Hepatic stellate cell (primary cell): ENCODE measurements at places on chromosomes 4 and X.

DNA sequence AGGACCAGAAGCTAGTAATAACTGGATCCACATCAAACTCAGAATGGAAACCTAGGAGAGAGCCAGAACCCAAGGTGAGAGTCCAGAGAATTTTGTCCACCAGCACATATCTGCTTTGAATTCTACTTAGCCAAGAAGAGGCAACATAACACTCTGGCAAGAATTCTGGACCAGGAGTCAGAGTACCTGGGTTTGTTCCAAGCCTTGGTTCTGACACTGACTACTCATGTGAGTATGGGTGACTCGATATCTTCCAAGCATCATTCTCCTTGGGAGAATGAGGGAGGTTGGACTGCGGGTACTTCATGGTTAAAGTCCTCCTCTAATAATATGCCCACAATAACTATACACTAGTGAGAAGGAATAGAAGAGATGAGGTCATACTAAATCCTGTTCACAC is 144.0 kb upstream of the JADE1 start:
- no peak for DNase-seq

GRCh38 chrX:8403988-8404387 is 60.6 kb upstream of the VCX3B start:
- no peak for DNase-seq

- DNase-seq: no peak
These were observed 10.6 kb upstream of the GK start for GRCh38 chrX:30642642-30643041.

GRCh38 chr4:101019941-101020401 is 327.4 kb downstream of the PPP3CA start:
- no peak for DNase-seq

GRCh38 chr4:10753856-10754402 is 69.4 kb upstream of the CLNK start:
- no peak for DNase-seq

DNA sequence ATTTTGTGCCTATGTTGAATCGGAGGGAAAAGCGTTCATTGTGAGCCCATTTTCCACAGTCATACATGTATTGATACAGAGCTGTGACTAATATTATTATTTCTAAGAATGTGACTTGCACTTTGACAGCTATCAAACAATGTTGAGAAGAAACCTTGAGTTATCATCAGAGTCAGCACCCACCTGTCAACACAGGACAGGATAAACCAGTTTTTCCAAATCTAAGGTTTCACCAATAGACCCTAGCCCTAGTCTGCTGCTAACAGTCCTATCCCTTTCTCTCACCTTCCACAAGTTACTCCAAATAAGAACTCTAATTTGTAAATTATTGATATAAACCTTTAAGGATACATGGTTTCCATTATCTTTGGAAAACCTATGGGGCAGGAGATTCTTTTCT is 47.7 kb upstream of the DHX15 start:
- no peak for DNase-seq

DNA sequence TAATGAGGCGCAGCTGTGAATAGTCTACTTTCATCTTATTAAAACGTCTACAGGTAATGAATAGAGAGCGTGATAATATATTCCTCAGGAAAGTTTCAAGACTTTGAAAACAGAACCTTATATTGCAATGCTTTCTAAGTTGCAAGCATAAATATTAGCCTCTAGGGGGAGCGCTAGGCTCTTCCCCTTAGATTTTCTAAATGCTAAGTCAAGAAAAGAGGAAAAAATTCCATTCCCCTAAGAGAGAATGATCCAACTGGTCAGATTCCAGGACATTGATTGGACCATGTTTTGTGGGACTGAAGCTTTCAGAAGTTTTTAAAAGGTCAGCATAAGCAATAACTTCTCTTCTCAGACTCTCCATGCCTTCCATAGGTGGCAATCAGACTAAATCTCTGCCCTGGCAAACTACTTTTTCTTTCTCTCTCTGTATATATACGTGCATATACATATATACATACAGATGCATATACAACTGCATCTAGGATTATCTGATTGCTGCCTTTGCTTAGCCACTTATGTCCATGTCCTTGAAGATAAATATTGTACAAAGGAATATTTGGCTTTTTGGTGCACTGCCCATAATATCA is 492.9 kb downstream of the INPP4B start:
- DNase-seq: no peak

GRCh38 chr4:123304151-123304964 is 92.2 kb upstream of the SPRY1 start:
- no peak for DNase-seq

DNA sequence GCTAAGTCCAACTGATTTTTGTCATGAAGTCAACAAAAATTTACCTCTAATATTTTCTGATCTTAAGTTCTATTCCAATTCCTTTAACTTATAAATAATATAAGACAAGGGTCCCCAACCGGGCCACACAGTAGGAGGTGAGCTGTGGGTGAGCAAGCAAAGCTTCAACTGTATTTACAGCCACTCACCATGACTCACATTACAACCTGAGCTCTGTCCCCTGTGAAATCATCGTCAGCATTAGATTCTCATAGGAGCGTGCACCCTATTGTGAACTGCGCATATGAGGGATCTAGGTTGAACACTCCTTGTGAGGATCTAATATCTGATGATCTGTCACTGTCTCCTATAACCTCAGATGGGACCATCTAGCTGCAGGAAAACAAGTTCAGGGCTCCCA is 227.4 kb downstream of the MAPK10 start:
- DNase-seq: no peak

DNA sequence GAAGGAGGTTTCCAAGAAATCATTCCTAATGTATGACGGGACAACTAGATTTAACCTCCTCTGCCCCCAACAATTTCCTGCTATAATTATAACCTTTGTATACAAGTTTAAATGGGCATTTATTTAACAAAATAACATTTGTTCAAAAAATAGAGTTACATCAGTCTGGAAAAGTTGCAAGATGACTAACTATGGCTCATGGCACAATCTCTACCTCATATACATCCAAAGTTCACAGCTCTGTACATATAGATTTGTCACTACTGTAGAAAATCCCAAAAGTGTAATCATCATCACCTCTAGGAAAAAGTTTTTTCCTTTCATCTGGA is 3.8 kb upstream of the RPS6KA3 start:
- no peak for DNase-seq

DNA sequence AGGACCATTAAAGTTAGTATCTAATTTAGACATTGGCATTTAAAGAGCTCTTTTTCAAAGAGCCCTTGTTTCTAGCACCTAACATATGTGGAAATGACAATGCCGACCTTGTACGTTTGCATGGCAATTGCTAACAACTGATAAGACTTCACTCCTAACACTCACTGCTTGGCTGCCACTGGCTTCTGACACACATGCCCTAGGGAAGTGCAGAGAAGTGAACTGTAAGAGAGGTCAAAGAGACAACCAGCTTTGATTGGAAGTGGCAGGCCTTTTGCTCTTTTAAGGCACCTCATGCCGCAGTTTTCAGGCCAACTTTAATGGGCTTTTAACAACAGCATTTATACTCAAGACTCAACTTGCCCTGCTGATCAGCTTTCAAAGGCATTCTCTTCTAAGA is 158.4 kb downstream of the RAB28 start:
- no peak for DNase-seq

- DNase-seq: no peak
These were observed 79.2 kb downstream of the PAPSS1 start for GRCh38 chr4:107640878-107641277.

DNA sequence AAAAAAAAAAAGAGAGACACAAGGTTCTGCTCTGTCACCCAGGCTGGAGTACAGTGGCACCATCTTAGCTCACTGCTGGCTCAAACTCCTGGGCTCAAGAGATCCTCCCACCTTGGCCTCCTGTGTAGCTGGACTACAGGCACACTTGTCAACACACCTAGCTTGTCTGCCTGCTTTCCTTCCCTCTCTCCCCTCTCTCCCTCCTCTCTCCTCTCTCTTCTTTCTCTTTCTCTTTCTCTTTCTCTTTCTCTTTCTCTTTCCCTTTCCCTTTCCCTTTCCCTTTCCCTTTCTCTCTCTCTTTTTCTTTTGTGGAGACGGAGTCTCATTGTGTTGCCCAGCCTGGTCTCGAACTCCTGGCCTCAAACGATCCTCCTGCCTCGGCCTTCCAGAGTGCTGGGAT is 132.1 kb downstream of the DIPK2B start:
- DNase-seq: no peak

DNA sequence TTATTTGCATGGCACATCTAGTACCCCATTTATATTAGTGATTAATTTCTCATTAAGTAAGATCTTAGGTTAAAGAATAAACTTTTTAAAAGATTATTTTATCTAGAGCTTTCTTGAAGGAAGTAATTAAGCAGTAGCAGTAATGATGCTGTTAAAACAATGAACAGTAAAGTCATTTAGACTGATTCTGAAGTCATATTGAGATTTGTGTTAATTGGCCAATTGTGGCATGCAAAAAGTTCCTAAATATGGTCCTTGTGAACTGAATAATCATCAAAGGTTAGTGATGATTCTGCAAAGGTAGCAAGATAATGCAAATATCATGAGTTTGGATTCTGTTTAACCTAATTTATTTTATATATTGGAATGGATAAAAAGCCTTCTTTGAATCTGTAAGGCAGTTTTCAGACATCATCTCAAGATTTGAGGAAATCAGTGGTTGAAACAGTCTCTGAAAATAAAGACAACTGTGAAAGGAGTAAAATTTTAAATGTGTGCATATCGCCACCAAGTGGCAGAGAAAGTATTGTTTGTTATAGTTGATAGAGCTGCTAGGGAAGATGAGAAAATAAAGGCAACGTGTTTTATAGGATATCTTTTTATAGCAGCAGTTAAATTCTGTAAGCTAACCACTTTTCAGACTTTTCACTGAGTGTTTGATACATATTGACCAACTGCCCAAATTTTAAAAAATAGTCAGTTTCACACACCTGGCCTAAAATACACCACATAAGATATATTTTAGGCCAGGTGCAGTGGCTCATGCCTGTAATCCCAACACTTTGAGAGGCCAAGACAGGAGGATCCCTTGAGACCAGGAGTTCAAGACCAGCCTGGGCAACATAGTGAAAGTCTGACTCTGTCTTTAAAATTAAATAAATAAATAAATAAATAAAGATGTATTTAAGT is 79.6 kb downstream of the CCKAR start:
- peak; percentile 18 for DNase-seq

DNA sequence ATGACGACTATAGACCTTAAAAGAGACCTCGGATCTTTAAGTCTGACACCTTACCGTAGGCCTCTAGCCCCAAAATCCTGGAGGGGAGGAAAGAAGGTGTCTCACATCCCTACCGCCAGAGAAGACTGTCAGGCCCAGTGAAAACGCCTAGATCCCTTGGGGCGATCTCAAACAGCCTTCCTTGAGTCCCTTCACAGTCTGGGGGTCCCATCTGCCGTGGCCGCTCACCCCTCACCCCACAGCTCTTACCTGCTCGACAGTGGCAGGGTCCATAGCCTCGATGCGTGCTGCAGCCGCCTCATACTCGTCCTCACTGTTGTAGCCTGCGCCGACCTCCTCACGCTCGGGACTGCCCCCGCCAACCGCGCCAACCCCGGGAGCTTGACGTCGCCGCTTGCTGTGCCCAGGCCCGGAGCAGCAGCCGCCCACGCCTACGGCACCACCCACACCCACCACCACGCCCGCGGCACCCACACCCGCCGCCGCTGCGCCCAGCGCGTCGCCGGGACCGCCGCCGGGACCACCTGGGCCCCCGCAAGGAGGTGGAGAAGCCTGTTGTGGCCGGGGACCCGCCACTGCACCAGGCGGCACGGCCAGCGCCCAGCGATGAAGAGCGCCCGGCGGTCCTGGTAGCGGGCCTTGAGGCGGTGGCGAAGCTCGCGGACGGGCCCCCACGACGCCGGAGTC is 536 bp downstream of the OTUD5 start:
- DNase-seq: no peak

GRCh38 chr4:58477950-58478349 is 1367.8 kb upstream of the IGFBP7 start:
- DNase-seq: no peak

DNA sequence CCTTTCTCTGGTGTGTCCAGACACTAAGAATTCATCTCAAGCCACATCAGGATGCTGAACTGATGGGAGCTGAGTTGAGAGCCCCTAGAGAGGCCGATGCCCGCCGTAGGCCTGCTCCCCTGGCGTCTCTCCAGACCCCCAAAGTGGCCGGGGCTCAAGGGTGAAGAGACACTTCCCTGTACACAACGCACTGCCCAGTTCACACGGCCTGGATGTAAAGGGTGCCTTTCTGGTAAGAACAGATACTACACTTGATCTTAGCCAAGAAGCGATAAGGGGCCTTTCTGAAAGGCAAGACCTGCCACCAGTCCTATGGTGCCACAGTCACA is 5.1 kb upstream of the TREX2 start:
- no peak for DNase-seq

DNA sequence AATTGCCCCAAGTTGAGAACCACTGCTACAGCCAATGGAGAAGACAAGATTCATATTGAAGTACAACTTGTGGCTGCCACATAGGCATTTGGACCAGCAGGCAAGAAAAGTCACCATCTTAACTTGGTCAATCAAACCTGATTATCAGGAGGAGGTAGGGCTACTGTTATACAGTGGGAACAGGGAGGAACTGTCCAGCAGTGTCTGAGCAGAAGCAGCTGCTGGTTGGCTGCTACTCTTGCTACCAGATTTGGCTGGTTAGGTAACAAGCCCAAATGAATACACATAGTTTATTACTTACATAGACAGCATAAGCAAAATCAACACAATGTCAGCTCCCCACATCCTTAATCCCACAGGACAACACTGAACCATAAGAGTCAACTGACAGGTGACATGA is 39.4 kb downstream of the ATP1B4 start:
- DNase-seq: no peak

- DNase-seq: peak; percentile 30
These were observed 45.9 kb downstream of the HMGB2 start for GRCh38 chr4:173288296-173288695.

DNA sequence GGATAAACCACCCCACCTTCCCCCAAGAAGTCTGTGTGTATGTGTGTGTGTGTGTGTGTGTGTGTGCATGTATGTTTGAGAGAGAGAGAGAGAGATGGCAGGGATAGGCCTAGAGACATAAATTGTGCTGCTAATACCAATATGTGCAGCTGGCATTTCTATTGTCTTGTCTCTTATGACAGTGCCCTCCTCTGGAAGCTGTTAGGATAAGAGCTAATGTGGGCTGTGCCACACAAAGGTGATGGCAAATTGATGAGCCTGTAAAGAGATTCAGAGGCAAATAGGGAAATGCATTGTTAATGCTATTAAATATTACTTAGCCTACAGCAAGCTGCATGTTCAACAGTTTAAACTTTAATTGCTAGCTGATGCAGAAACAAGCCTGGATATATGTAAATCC is 332.0 kb downstream of the NKX6-1 start:
- DNase-seq: no peak
